Activated CD8-positive, alpha-beta T cell treated with anti-CD3 and anti-CD28 coated beads for 36 hours (primary cell): ENCODE measurements at places on chromosomes 2 and 18. TPM values are rescaled to one million over a fixed set of nuclear protein-coding genes. Genes with fewer than 3 reads are reported as not detected.

DNA sequence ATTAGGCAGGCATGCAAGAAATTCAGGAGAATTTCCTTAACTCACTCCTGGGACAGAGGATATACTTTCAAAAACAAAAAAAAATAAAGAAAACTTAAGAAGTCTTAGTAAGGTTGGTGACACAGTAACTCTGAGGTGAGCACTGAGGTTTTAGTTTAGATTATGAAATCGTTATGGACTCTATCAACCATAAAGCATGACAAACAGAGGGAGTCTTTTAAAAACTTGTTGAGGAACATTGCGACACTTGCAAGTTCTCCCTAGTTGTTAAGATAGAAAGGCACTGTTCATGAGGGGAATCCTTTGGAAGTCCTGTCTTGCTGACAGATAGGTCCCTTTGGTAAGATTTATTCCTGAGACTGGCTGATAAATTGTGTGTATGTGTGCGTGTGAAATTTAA is 194.3 kb upstream of the ERBB4 start:
- no peaks in the 10 kb centered on the region for H3K27me3 ChIP-seq
- H3K4me1 ChIP-seq = peaks cover 24% of the 10 kb centered on the region
- H3K4me3 ChIP-seq = no peak overlapping the region
- no peaks in the 10 kb centered on the region for H3K36me3 ChIP-seq
- no peak overlapping the region for H3K27ac ChIP-seq
- no peak for DNase-seq

Gene ADAM23
- total RNA-seq = 0.07 TPM

GRCh38 chr18:49241852-49242251 is 218.6 kb downstream of the DYM start:
- no peaks in the 10 kb centered on the region for H3K4me1 ChIP-seq
- H3K36me3 ChIP-seq = peaks cover 24% of the 10 kb centered on the region
- H3K4me3 ChIP-seq = no peak overlapping the region
- H3K27me3 ChIP-seq = no peaks in the 10 kb centered on the region

DNA sequence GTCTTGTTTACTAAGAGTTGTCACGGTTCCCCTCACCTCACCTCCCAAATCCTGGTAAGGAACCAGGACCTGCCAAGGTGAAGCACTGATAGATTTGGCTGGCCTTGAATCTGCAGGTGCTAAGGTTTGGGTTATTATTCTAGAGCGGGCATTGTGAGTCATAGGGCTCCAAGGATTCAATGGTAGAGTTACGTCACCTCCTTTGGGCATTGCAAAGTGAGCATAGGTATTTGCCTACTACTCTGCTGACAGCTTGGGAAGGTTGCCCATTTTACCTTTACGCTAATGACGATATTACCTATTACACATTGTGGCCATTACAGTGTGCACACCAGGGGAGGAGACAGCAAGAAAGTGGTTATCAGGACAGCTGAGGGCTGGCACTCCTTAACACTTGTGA is 59.3 kb downstream of the SETBP1 start:
- no peak overlapping the region for H3K27ac ChIP-seq
- DNase-seq = no peak
- H3K4me1 ChIP-seq = peaks cover 2% of the 10 kb centered on the region
- peaks cover 2% of the 10 kb centered on the region for H3K36me3 ChIP-seq
- no peak overlapping the region for H3K4me3 ChIP-seq

DNA sequence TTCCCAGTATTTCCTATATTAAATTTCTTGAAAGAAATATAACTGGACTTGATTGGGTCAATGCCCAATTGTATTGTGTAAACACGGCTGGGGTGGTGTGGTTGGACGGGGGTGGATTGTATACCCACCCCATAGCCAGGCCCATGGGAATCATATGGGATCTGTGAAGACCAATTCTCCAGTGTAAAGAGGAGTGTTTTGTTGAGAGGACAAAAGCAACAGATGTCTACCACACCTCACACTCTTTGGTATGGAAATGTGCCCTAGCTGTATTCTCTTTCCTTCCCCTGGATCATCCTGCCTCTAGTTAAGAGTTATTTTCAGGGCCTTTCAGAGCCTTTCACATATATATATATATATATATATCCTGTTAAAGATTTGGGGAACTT is 57.5 kb upstream of the TGIF1 start:
- DNase-seq = no peak
- no peaks in the 10 kb centered on the region for H3K27me3 ChIP-seq
- no peak overlapping the region for H3K27ac ChIP-seq
- no peaks in the 10 kb centered on the region for H3K4me1 ChIP-seq
- H3K4me3 ChIP-seq = no peak overlapping the region

GRCh38 chr2:119468154-119468955 is 36.7 kb downstream of the TMEM37 start:
- peaks cover 3% of the 10 kb centered on the region for H3K27me3 ChIP-seq
- no peaks in the 10 kb centered on the region for H3K4me1 ChIP-seq
- no peak for DNase-seq
- H3K27ac ChIP-seq = no peak overlapping the region
- no peak overlapping the region for H3K4me3 ChIP-seq
